ENCODE measurements at places on chromosomes 2 and 18. TPM values are rescaled to one million over a fixed set of nuclear protein-coding genes. Genes with fewer than 3 reads are reported as not detected.
A peak's percentile ranks its signal among the peaks of the same experiment; 100 is the strongest.

DNA sequence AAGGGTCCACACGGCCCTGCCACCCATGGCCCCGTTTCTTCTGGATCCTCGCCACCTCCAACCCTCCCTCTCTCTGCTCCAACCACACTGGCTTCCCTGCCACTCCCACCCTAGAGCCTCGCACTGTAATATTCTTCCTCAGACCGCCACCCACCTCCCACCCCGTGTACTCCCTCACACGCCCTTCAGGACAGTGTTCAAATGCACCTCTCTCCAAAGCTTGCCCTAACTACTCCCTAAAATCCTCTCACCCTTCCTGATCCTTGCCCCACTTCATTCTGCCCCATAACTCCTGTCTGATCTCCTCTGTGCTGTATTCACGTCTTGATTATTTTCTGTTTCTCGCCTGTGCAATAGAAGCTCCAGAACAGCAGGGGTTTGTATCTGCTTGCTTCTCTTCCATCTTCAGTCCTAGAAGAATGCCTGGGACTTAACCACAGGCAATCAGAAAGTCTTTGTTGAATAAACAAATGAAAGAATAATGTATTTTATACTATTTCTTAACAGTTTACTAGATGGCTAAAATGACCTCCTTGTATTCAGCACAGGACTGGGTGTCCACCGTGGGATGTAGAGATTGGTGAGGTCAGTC, 25.5 kb downstream of the EPB41L3 start:
- no peak overlapping the region for H3K4me3 ChIP-seq
- H3K36me3 ChIP-seq, result no peaks in the 10 kb centered on the region
- no peak overlapping the region for H3K27ac ChIP-seq
- H3K4me1 ChIP-seq, result peaks cover 13% of the 10 kb centered on the region

- peaks cover 4% of the 10 kb centered on the region for H3K4me1 ChIP-seq
- DNase-seq, result no peak
- no peaks in the 10 kb centered on the region for H3K36me3 ChIP-seq
- H3K27me3 ChIP-seq, result peaks cover 7% of the 10 kb centered on the region
- no peak overlapping the region for H3K4me3 ChIP-seq
These were observed 97.8 kb upstream of the SP3 start for GRCh38 chr2:174062934-174063333.

GRCh38 chr2:191703079-191703725, 25.3 kb downstream of the NABP1 start:
- no peaks in the 10 kb centered on the region for H3K27me3 ChIP-seq
- peaks cover 8% of the 10 kb centered on the region for H3K36me3 ChIP-seq
- H3K4me1 ChIP-seq, result no peaks in the 10 kb centered on the region
- no peak overlapping the region for H3K4me3 ChIP-seq
- no peak for DNase-seq

DNA sequence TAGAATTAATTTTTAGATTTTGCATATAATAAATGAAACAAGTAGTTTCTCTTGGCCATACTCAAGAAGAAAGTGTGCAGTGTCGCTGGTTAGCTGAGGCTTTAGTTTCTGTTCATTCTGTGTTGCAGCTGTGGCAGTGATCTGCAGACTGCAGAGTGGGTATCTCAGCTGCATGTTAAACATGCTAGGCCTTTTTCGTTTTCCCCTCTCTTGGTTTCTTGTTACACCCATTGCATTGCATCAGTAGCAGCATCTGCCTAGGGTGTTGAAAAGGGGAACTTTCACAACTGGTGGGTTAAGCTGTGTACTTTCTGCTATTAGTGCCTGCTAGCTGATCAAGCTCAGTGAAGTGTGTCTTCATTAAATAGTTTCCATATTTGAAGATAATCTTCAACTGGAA, 51.3 kb downstream of the ACSL3 start:
- H3K27ac ChIP-seq, result peak overlapping the region; percentile 89
- peak overlapping the region; percentile 75 for H3K4me3 ChIP-seq
- DNase-seq, result peak; percentile 23

DNA sequence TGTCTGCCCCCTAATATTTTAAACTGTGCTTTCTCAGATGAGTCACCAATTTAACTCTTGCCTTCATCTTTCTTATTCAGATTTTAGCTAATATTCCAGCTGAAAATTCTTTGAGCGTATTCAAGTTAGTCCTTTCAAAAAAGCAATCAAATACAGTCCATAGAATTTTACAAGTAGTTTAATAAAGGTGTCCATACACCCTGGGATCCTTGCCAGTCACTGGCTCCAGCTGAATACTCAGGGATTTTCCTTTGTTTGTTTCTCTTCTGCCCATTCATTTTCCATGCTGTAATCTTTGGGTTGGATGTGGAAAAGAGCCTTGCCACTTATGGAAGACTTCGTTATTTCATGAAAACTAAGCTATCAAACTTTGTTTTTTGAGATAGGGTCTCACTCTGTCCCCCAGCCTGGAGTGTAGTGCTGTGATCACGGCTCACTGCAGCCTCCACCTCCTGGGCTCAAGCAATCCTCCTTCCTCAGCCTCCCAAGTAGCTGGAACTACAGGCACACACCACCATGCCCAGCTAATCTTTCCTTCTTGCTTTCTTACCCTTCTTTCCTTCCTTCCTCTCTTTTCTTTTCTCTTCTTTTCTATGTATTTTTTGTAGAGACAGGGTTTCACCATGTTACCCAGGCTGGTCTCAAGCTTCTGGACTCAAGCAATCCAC, 34.0 kb downstream of the VSNL1 start:
- DNase-seq, result no peak
- H3K4me1 ChIP-seq, result no peaks in the 10 kb centered on the region
- H3K4me3 ChIP-seq, result no peak overlapping the region
- no peak overlapping the region for H3K27ac ChIP-seq

- no peaks in the 10 kb centered on the region for H3K4me1 ChIP-seq
- H3K27ac ChIP-seq, result no peak overlapping the region
- H3K36me3 ChIP-seq, result peaks cover 33% of the 10 kb centered on the region
These were observed 130.1 kb downstream of the OLA1 start for GRCh38 chr2:174117951-174118930.

DNA sequence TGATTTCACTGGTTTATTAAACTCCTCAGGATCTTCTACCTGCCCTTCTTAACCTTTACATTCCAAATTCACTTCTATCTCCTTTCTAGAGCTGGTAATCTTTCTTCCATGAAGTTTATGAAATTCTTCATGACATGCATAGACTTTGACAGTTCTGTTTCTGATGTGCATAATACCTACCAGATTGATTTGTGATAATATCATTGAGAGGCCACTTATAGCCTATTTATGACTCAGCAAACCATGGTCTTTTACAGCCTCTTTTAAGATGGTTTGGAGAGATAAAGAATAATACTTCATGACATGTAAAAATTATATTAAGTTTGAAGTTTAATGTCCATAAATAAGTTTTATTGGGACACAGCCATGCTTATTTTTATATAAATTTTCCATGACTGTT, 14.0 kb downstream of the SCN2A start:
- no peak overlapping the region for H3K27ac ChIP-seq
- no peaks in the 10 kb centered on the region for H3K36me3 ChIP-seq
- H3K4me1 ChIP-seq, result no peaks in the 10 kb centered on the region
- peaks cover 7% of the 10 kb centered on the region for H3K27me3 ChIP-seq
- DNase-seq, result no peak
- no peak overlapping the region for H3K4me3 ChIP-seq

- H3K4me3 ChIP-seq, result no peak overlapping the region
- peaks cover 4% of the 10 kb centered on the region for H3K27me3 ChIP-seq
- H3K36me3 ChIP-seq, result no peaks in the 10 kb centered on the region
- H3K4me1 ChIP-seq, result no peaks in the 10 kb centered on the region
- H3K27ac ChIP-seq, result no peak overlapping the region
These were observed 25.2 kb downstream of the TMEM18 start for GRCh38 chr2:651951-652373.

- no peak overlapping the region for H3K4me3 ChIP-seq
- DNase-seq, result no peak
- peaks cover 2% of the 10 kb centered on the region for H3K27me3 ChIP-seq
- no peaks in the 10 kb centered on the region for H3K4me1 ChIP-seq
- no peaks in the 10 kb centered on the region for H3K36me3 ChIP-seq
These were observed 17.0 kb upstream of the ADCYAP1 start for GRCh38 chr18:887716-888115.

- no peak for DNase-seq
- H3K27ac ChIP-seq, result no peak overlapping the region
- H3K4me3 ChIP-seq, result no peak overlapping the region
- no peaks in the 10 kb centered on the region for H3K36me3 ChIP-seq
- no peaks in the 10 kb centered on the region for H3K27me3 ChIP-seq
These were observed 1265.5 kb upstream of the ACVR2A start for GRCh38 chr2:146579147-146579930.

DNA sequence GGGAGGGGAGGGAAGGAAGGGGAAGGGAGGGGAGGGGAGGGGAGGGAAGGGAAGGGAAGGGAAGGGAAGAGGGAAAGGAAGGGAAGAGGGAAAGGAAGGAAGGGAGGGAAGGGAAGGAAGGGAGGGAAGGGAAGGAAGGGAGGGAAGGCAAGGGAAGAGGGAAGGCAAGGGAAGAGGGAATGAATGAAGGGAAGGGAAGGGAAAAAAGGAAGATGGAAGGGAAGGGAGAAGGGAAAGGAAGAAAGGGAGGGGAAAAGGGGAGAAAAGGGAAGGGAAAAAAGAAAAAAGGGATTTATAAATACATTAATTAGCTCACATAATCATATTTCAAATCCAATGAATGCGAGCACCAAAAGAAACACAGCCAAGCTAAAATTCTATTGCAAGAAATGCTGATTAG, 202.9 kb upstream of the LRRTM4 start:
- H3K4me1 ChIP-seq, result no peaks in the 10 kb centered on the region
- no peak overlapping the region for H3K4me3 ChIP-seq
- H3K27me3 ChIP-seq, result no peaks in the 10 kb centered on the region

DNA sequence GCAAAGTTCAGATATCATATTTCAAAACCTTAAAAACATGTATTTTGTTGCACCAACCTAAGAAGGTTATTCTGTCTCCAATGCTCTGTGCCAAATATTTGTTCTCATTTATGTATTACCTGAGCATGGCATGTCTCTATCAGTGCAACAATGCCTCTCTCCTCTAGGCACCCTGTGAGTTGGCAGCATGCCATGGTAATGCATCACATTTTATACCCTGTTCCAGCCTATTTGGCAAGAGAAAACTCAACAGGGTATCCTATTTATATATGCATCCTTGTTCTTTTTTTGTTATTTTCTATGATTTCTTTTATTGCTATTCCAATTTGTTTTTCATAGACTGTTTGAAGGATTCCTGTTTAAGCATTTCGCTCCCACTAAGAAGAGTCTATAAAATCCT, 126.3 kb upstream of the NRXN1 start:
- no peaks in the 10 kb centered on the region for H3K4me1 ChIP-seq
- no peak for DNase-seq
- H3K4me3 ChIP-seq, result no peak overlapping the region

GRCh38 chr2:134275058-134275862, 21.4 kb downstream of the MGAT5 start:
- peaks cover 56% of the 10 kb centered on the region for H3K36me3 ChIP-seq
- peak overlapping the region; percentile 77 for H3K4me3 ChIP-seq
- peak overlapping the region; percentile 94 for H3K27ac ChIP-seq
- DNase-seq, result peak; percentile 54

GRCh38 chr2:62660582-62661262, 44.8 kb upstream of the EHBP1 start:
- no peak overlapping the region for H3K27ac ChIP-seq
- peaks cover 27% of the 10 kb centered on the region for H3K4me1 ChIP-seq
- no peak for DNase-seq
- H3K4me3 ChIP-seq, result no peak overlapping the region

The FSIP2 gene
- total RNA-seq, result 0.07 TPM

The DUSP2 gene
- 118 TPM for total RNA-seq

The KCNJ13 gene
- total RNA-seq, result not detected

The POTEC gene
- total RNA-seq, result not detected

The RGPD3 gene
- 0.27 TPM for total RNA-seq

The EVX2 gene
- not detected for total RNA-seq

The MROH2A gene
- not detected for total RNA-seq

The PROKR1 gene
- total RNA-seq, result 0.05 TPM

The CCDC148 gene
- not detected for total RNA-seq

The SCYGR4 gene
- not detected for total RNA-seq

The HSPD1 gene
- 252 TPM for total RNA-seq

The TNFRSF11A gene
- 0.07 TPM for total RNA-seq

Measured in activated B cell treated with CpG ODN at 0.5 μM for 24 hours (primary cell).